ENCODE measurements at places on chromosomes 7 and 10.

GRCh38 chr7:32893207-32893524 is 1.6 kb upstream of the KBTBD2 start:
- no peak for DNase-seq

- no peak for DNase-seq
These were observed 29.5 kb downstream of the CDCA7L start for GRCh38 chr7:21916176-21916575.

GRCh38 chr10:117518246-117518645 is 24.3 kb upstream of the EMX2 start:
- DNase-seq = no peak

- no peak for DNase-seq
These were observed 286.7 kb downstream of the INHBA start for GRCh38 chr7:41416208-41416595.

- DNase-seq = no peak
These were observed 201.0 kb upstream of the LYZL2 start for GRCh38 chr10:30830315-30831230.

- peak; percentile 44 for DNase-seq
These were observed 85.9 kb downstream of the CDK6 start for GRCh38 chr7:92750447-92750839.

- peak; percentile 93 for DNase-seq
These were observed 25.1 kb downstream of the HDAC9 start for GRCh38 chr7:18520450-18521235.

DNA sequence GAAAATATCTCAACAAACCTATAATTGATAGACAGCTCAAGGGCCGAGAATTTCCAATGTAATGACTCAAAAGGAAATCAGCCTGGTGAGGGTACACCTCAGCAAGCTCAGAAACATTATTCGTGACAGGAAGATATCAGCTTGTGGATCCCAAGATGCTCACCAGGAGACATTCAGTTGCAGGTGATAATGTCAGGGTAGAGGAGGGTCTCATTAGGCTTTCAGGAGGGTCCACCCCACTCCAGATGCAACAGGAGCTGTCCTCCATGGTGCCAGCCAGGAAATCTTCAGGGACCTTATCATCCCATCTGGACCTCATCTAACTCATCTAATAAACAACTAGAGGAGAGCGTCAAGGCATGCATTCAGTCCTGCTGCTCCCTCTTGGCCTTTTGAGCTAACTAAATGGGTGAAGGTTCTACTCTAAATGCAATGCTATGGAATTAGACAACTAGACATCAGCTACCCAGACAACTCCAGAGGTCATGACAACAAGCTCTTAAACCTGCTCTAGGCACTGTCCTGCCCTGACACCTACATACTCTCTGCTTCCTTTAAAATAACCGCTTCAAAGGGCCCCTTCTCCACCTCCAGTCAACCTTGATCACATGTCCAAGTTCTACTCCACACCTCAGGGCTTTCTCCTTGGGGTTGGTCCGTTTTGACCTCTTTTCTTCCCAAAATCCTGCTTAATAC is 4.3 kb upstream of the GIMAP5 start:
- no peak for DNase-seq

DNA sequence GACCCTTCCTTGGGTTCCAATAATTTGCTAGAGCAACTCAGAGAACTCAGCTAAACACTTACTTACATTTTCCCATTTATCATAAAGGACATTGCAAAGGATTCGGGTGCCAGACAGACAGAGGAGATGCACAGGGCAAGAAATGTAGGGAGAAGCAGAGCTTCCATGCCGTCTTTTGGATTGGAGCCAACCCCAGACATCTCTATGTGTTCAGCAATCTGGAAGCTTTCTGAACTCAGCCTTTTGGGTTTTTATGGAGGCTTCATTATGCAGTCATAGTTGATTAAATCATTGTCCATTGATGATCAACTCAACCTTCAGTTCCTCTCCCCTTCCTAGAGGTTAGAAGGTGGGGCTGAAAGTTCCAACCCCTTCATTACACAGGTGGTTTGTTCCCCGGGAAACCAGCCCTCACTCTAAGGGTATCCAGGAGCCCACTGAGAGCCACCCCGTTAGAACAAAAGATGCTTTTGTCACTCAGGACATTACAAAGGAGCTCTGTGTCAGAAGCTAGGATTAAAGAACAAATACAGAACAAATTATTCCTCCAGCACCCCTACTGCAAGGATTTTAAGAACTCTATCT is 211.9 kb upstream of the VSTM2A start:
- DNase-seq = no peak

DNA sequence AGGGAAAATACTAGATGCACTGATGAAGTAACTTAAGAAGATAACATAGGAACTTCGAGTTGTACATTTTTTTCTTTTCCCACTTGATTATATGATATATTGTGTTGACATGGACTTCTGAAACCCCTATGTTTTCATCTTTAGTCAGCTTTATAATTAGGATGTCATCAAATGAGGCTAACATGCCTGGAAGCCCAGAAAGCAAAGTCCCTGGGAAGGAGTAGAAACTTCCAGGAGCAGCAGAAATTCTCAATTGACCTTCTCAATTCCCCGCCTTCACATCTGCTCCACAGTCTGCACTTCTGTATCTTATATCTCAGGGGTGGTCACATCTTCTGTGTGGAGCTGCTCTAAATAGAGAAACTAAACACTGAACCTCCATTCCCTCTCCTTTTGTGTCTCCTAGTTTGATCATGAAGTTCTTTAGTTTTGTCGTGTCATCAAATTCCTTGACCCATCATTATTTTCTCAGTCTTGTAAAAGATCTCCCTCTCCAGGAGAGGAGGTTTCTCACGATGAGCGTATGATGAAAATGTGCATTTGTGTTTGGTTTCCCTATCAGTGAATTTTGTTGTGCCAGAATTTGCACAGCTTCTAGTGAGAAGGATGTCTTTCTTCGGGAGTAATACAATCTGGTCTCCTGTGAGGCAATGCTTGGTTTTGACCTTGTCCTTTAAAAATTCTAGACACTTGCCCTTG is 303.3 kb downstream of the SUGCT start:
- peak; percentile 76 for DNase-seq

- peak; percentile 21 for DNase-seq
These were observed 13.5 kb downstream of the ZC3HC1 start for GRCh38 chr7:130037703-130038102.

DNA sequence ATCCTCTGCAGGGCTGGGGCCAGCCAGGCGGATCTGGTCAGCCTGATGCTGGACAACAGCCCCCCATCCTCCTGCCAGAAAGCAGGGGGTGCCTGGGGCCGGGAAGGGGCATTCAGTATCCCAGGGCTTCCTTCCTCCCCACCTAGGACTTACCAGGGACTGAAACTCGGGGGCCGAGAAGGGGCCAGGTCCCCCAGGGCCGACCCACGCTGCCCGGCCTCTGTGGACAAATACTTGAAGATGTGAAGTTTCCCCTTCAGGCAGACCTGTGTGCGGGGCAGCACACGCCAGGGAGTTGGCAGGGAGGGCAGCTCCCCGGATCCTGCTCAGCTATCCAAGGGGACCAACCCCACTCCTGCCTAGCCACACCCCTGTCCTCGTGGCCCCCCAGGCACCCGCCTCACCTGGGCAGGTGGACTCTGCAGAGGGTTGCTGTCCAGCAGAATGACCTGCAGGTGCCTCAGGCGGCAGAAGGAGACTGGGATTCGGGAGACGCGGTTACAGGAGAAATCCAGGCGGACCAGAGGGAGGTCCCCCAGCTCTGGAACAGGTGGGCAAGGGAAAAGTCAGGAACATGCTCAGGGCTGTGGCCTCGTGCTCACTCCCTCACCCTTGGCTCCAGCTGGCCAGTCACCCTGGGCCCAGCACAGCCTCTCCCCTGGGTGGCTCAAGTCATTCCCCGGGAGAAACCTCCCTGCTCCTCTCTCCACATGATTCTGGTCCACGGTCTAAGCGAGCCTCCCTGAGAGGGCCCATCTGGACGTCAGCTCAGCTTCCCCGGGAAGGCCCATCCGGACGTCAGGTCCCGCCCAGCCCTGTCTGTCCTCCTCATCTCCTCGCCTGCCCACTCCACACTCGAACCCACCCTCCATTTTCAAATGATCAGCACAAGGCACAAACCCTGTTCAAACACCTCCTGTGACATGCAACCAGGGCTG is 4.8 kb upstream of the SAP25 start:
- DNase-seq = no peak

DNA sequence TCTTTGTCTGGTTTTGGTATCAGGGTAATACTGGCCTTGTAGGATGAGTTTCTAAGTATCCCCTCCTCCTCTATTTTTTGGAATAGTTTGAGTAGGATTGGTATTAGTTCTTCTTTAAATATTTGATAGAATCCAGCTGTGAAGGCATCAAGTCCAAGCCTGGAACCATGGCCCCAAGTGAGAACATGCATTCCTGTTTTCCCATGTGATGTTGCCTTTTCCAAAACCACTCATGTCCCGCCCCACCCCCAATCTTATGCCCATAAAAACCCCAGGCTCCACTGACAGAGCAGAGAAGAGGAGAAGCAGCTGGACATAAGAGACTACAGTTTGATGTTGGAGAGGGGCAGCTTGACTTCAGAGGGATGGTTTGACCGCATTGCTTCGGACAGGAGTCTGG is 71.2 kb downstream of the MINPP1 start:
- DNase-seq = peak; percentile 18

DNA sequence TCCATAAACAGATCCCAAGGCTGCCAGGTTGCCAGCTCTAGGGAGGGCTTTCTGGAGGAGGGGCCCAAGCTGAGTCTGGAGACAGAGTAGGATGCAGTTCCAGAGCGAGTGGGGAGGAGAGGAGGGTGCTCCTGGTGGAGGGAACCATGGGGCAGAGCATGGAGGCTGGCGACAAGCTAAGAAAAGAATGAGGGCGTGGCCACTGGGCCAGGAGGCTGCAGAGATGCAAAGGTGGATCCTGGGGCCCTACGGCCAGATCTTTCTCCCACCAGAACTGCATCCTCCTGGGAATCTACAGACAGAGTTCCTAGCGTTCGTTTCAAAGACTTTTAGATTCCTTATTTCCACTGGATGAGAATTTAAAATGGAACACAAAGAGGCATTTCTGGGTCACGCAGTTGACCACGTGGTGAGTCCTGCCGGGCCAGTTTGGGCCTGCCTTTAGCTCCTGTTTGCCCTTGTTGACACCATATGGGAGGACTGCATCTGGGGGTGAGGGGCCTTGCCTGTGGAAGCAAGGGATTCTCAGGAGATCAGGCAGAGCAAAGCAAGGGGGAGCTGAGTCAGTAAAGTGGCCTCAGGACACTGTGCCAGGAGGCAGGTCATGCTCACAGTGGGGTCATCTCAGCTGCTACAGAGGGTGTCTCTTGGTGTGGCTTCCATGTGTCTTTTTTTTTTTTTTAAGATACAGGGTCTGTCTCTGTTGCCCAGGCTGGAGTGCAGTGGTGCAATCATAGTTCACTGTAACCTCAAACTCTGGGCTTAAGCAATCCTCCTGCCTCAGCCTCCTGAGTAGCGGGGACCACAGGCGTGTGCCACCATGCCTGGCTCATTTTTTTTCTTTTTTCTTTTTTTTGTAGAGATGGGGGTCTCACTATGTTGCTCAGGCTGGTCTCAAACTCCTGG is 137.8 kb downstream of the SH3PXD2A start:
- DNase-seq = no peak

DNA sequence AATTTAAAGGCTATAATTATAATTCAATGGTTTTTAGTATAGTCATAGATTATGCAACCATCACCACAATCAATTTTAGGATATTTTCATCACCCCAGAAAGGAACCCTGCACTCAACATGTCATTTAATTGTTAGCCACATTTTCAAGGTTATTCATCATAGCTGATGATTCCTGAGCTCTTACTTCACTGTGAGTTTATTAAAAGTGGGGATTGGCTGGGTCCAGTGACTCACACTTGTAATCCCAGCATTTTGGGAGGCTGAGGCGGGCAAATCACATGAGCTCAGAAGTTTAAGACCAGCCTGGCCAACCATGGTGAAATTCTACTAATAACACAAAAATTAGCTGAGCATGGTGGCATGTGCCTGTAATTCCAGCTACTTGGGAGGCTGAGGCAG is 787 bp downstream of the CCL26 start:
- DNase-seq = peak; percentile 91

DNA sequence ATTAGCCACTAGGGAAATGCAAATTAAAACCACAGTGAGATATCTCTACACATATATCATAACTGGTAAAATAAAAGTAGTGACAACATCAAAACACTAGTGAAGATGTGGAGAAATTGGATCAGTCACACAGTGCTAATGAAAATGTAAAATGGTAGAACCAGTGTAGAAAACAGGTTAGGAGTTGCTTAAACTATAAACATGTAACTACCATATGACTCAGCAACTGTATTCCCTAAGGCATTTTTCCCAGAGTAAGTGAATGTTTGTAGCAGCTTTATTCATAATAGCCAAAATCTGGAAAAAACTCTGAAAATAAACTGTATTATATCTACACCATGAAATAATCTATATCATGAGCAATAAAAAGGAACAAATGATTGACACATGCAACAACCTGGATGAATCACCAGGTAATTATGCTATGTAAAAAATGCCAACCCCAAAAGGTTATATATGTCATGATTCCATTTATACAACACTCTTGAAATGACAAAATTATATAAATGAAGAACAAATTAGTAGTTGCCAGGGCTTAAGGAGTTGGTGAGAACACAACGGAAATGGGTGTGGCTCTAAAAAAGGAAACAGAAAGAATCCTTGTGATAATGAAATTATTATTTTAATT is 22.8 kb downstream of the SLC25A40 start:
- peak; percentile 50 for DNase-seq

DNA sequence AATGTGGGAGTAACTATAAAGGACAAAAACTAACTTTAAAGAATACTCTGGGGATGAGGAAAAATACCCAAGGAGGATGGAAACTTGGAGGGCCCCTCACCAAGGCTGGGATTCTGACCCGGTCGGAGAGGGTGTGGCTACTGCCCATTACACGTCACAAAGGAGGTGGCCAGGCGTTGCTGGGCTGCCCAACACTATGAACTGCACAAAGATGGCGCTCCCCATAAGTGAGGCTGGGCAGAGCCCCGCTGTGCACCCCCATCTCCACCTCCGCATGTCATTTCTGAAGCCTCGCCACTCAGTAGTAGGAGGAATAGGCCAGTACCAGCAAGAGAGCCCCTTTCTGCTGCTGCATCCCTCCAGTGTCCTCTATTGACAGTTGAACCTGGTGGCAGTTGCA is 290.1 kb upstream of the ZNF32 start:
- no peak for DNase-seq

DNA sequence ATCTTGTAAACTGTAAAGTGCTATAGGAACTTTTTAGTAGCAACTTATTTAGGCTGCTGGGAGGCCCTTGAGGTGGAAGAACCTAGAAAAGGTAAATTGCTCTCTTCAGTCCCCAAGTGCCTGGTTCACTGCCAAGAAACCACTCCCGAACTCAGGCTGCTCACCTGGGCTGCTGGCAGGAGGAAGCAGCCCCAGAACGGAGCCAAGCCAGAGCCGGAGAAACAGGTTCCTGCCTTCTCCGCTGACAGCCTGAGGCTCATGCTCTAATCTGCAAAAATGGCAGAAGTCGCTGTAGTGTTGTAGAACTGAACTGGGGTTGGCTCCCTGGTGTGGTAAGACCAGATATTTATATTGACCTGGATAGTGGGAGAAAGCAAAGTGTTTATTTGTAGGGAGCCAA is 136.0 kb downstream of the CUL2 start:
- DNase-seq = no peak

GRCh38 chr7:131493581-131493980 is 62.8 kb downstream of the PODXL start:
- no peak for DNase-seq

GRCh38 chr10:61986382-61986781 is 84.9 kb downstream of the ARID5B start:
- DNase-seq = no peak
